ENCODE measurements at places on chromosomes 2 and 18.

DNA sequence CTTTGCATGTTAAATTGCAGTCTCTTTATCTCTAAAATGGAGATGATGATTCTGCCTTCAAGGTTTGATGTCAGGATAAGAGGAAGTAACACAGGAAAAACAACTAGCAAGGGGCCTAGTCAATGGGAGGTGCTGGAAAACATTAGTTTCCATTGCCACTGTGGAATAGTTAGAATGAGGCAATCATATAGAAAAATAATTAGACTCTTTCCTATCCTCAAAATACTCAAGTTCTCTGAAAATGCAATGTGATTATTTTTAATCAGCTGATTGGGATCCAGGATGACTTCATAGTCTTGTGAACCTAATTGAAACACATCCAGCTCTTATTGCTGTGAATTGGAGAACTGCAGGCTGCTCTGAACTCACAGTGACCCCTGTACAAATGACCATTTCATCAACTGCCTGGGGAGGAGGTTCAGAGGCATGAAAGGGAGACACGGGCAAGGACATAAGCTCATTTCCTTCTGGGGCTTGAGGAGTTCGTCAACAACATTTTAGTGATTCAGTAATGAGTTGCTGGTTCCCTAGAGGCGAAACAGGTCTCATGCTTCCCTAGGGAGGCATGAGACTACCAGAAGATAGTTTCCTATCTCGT, 422.5 kb downstream of the LPIN1 start:
- DNase-seq = no peak

DNA sequence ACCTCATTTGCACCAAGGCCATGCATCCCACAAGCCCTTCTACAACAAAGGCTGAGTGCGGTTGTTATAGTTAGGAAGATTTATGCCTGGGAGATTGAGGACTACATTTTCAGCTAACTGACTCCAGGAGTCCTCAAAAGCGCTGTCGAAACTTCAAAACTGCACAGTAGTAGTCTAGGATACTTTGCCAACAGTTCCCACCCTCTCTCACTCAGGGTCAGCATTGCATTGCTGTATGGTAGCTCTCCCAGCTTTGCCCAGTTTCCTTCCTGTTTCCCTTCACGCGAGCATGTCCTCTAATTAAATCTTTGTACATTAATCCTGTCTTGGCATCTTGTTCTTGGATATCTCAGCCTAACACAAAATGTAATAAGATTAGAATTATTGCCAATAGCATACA, 420.6 kb upstream of the UBE2E3 start:
- no peak for DNase-seq

GRCh38 chr18:45110577-45111501, 430.2 kb downstream of the SETBP1 start:
- no peak for DNase-seq

DNA sequence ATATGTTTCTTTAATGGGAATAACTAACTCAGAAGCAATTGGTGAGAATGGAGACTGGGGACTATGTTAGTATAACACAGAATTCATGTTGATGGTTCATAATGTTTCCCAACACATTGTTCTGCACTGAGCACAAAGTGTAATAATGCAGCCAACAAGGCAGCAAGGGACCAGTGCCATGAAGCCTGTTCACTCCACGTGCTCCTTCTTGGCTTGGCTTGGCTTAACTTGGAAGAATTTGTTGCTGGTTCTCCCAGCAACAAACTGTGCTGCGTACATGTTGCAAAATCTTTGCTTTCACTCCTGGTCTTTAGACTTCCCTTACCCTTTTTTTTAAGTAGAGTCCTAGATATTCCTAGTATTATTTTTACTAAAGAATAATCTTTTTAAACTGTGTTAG, 129.7 kb downstream of the MAP3K20 start:
- DNase-seq = peak; percentile 50

DNA sequence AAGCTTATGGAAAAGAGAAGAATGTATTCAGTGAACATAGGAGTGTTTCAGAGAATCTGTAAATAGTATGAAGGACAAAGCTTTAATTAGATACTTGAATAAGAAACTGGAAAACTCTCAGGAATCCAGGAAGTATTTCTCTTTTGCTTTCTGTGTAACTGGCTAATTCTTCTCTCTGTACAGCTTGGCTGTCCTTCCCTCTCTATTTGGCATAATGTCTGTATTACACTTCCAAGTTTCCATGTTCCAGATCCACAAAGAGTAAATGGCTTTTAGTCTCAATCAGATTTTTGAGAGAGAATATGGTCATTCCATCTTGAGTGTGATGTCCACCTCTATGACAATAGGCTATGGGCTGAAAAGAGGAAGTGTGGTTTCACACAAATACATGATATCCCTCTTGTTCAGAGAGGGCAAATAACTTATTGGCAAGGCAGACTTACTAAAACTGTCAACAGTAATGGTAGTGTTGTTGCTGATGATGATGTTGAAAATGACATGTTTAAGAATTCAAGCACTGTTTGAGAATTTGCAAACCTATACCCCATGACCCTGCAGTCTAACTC, 129.2 kb upstream of the ERBB4 start:
- peak; percentile 12 for DNase-seq

- no peak for DNase-seq
Observed at GRCh38 chr18:46477425-46478011, 179.5 kb downstream of the LOXHD1 start.

DNA sequence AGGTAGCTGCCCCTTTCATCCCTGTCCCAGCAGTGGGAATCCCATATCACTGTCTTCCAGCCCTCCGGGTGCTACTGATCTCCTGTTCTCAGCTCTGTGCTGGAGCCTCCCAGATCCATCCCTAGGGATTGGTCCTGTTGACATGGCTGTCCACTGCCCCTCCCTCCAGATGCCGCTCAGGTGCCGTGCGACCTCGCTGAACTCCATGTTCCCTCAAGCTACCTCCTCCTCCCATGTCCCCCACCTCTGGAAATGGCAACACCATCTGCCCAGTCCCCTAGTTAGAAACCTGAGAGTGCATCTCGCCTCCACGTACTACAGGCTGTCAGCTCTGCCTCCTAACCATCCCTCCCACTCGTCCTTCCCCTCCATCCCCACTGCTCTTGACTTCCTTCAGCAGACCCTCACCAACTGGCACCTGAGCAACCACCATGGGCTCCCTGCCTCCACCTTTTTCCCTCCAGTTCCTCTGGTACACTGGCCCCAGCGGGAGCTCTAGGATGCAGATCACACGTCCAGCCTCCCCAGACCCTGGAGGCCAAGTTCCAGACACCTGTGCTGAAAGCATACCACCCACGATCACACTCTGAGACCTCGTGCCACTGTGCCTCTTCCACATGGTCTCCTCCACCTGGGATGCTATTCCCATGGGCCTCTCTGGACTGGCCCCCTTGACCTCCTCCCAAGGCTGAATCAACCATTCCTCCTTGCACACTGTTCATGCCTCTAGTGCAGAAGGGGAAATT, 106.8 kb downstream of the KLHL29 start:
- no peak for DNase-seq

DNA sequence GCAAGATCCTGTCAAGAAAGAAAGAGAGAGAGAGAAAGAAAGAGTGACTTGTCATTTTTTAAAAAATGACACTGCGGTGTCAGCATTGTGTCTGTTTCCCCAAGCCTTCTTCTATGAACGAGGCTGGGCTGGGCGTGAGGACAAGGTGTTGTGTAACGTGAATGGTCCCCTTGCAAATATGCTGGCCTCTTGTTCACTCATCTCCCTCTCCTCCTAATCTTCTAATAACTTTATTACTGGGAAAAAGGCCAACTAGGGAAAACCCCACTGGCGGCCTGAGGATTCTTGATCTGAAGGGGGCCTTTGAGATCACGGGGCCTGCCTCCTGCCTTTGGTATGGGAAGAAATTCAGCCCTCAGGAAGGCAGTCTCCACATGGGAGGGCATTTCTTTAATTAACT, 163.1 kb downstream of the MIB1 start:
- no peak for DNase-seq

DNA sequence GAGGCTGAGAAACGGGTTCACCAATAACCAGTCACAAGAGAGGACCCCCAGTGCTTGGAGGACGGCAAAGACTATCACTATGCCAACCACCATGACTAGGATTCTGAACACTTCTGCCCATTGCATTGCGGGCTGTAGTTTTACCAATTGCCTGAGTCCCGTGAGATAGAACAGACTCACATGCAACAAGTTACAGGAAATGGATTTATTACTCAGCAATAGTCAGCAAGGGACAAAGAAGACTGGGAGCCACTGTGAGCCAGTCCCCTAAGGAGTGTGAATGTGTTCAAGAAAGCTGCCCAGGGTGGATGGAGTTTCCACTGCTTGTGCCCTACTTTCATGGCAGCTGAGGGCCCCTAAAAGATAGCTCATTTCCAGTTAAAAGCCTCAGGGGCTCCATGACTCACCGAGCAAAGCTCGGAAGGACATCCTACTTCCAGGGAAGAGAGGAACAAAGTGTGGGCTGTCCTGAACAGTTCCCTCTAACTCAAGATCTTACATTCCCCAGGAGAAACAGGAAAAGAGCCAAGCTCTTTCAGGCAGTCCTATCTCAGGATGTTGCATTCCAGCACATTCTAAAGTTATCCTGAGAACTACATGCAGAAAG, 54.4 kb downstream of the SLC4A3 start:
- no peak for DNase-seq

- no peak for DNase-seq
Observed at GRCh38 chr2:241496904-241497877, 11.2 kb downstream of the STK25 start.

GRCh38 chr2:44267796-44268648, 7.3 kb upstream of the SLC3A1 start:
- DNase-seq = peak; percentile 13

GRCh38 chr2:130729322-130730299, 741 bp downstream of the GPR148 start:
- no peak for DNase-seq

DNA sequence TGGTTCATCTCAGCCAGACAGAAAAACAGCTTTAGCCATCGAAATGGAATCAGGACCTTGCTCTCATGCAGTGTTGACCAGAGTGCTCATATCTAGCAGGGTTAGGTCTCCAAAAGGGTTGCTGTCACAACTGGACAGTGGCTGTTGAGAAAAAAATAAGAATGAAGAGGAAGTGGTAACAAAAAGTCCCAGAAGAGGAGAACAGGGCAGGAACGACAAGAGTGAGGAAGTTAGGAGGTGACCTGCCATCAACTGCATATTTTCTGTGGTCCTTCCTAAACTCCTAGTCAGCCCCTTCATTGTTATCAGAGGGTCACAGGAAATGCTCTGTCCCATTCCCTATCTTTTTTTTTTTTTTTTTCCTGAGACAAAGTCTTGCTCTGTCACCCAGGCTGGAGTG, 188.1 kb upstream of the LINC00305 start:
- DNase-seq = no peak

- no peak for DNase-seq
Observed at GRCh38 chr2:60306267-60306861, 247.1 kb downstream of the BCL11A start.

GRCh38 chr2:232299084-232299483, 79.5 kb upstream of the ALPP start:
- DNase-seq = no peak

DNA sequence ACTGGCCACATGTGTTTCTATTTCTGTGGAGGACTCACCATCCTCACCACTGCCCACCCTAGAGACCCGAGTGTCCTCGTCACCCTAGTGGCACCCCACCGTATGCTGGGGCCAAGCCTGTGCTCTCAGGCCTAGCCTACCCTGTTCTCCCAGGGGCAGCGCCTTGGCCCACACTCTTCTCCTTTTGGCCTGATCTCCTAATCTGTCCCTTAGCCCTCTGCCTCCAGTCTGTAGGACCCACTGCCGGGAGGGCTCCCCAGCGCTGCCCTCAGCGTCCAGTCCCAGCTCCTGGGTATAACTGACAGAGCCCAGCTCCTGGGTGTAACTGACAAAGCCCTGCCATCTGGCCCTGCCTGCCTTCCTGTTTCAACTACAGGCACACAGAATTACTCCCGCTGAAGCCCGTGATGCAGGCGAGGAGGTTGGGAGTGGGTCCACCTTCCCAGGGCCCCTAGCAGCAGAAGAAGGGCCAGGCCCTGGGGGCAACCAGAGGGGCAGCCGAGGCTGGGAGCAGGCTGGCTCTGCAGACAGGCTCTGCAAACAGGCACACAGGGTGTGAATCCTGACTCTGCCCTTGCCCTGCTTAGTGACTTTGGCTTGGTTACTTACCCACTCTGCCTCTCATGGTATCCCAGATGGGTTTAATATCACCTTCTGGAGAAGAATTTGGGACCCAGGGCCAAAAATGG, 25.6 kb upstream of the PTMA start:
- DNase-seq = no peak
